ENCODE measurements at places on chromosomes 16 and 17.

DNA sequence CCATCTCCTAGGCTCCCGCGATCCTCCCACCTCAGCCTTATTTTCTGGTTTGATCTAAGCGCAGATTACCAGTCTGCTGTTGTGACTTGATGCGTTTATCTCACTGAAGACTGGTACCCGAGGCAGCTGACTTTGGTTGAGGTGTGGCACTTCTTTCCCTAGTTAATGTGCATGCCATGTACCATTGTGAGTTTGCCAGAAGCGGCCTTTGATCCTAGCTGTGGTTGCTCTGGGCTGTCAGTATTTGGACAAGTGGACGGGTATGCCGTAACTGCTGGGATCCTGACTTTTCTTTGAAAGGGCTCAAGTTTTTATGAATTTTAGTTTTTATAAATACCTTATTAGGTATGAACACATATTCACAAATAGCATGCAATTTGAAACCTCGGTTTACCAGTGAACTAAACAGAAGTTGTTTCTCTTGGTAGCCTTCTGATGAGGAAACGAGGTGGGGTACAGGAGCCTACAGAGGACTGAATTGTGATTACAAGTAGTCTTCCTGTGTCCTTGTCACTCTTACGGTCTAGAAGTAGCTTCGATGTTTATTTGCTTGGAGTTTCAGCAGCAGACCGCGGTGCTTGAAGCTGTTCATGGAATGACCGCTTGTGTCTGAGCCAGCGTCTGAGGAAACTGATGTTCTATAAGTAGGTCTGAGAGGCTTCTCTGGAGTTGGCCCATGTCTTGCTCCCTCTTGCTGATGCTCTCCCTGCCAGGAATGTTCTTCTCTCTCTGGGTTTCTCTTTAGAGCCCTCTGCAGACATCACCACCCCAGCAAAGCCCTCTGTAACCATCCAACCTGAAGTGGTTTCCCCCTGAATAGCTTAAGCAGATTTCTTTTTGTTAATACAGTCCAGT, 40.0 kb downstream of the SEC14L1 start:
- DNase-seq, result no peak

GRCh38 chr16:11833951-11834695, 17.2 kb downstream of the RSL1D1 start:
- DNase-seq, result no peak

GRCh38 chr16:1385232-1385631, 29.3 kb downstream of the UNKL start:
- no peak for DNase-seq

GRCh38 chr17:82458885-82459424, 414 bp downstream of the NARF start:
- peak; percentile 37 for DNase-seq

- peak; percentile 79 for DNase-seq
These were observed 14.4 kb downstream of the SYCE1L start for GRCh38 chr16:77213542-77214106.

DNA sequence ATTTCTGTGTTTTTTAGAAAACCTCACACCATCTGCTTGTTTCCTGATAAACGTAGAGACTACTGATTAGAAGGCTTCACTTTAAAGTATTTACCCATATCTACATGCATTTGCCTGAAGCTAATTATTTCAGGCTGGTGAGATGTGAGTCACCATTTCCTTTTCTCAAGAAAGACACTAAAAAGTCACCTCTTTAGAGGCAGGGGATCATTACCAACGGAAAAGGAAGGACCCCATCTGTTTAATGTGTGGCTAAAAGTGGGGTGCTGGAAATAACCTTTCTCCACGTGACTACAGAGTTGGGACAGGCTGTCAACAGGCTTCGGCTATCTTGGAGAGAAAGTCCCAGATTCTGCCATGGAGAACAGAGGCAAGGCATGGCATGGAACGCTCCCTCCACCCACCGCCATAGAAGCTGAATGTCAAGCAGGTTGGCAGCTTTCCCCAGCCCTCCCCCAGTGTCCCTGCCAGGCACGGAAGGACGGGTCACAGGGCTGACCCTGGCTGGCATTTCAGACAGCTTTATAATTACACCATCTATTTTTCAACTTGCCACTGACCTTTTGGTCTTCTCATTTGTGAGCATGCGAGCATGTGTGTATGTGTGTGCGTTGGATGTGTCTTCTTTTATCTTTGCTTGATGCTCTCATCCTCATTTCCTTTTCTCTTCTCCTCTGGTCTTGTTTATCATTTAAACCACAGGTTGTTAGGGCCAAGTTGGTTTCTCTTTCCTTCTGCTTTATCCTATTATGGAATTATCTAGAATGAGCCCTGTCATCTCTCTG, 157.0 kb downstream of the CPPED1 start:
- peak; percentile 67 for DNase-seq

GRCh38 chr17:53722407-53722806, 100.3 kb upstream of the KIF2B start:
- DNase-seq, result no peak

DNA sequence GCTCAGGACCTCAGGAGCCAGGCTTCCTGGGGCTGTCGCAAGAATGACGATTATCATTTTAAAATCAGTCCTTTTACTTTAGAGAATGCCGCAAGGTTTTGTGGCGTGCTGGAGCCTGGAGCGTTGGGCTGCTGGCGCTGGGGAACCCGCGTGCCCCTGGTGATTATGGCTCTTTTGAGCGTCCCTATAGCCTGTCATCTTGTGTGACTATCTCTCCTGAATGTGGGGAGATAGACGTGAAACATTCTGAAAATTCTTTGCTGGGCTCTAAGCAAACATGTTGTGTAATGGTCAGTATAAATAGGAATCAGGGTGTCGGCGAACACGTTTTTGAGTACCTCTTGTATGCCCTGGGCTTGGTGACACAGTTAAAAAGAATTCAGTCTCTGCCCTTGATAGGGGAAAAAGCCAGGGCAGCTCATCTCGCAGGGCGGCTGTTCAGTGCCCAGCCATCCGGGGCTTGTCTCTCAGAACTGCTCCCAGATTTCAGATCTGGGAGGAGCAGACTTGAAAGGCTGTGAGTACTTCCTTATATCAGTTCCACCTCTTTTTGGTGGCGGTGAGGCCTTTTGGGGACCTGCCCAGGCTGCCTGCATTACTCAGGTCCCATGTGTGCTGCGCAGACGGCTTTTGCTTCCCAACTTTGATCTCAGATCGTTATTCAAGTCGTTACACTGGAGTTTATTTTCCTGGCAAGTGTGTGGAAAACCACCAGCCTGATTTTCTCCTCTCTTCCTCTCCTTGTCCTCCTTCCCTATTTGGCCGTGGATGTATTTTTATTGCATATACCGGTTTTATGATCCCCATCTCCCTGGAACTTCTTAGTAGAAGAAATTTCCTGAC, 973 bp downstream of the SLC7A6 start:
- DNase-seq, result no peak

GRCh38 chr16:8675183-8676159, 1.1 kb downstream of the ABAT start:
- no peak for DNase-seq

DNA sequence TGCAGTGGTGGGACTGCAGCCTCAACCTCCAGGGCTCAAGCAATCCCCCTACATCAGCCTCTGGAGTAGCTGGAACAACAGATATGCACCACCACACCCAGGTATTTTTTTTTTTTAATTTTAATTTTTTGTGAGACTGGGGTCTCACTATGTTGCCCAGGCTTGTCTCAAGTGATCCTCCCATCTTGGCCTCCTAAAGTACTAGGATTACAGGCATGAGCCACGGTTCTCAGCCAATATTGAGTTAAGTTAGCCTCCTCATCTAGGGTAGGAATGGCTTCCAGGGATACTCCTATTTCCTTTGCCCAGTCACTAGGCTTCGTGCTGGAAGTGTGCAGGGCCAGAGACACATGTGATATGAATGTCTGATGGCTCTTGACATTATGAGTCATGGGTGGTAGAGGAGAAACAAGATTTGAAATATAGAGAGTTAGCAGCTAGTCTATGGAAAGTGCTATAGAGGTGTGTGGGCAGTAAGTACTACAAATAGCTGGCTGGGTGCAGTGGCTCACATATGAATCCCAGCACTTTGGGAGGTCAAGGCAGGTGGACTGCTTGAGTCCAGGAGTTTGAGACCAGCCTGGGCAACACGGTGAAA, 8.0 kb upstream of the HES7 start:
- DNase-seq, result no peak
